IMR-90 (cell line): ENCODE measurements at places on chromosomes 13 and 19. TPM values are rescaled to one million over a fixed set of nuclear protein-coding genes. Genes with fewer than 3 reads are reported as not detected.

DNA sequence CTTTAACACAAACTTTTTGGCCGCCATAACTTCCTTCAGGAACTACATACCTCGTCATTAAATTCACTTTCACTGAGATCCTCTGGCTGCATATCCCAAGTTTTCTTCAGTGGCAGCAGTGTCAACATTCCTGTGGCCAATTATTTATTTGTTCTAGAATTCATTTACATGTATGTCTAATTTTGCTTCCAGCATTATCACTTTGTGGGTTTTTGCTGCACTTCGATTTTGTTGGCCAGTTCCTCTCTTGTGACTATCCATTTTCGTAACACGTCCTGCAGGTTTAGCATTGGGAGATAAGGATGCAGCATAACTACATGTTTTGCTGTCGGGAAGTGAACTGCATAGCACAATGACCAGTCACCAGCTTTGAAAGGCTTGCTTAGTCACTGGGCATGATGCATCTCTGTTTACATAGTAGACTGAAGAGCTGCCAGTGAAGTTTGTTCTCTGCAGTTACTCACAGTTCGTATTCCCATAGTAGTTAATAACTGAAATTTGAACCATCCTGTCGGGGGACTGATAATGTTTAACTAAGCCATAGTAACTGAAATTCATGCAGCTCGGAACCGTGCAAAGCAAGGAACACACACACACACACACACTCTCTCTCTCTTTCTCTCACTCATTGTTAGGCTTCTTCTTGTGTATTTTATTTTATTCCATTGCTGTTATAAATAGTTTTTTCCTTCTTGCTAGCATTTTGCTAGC is 28.3 kb downstream of the ZNF507 start:
- DNase-seq = peak; percentile 100

NCLN gene
- 90.8 and 95.4 TPM in 2 replicates for polyA plus RNA-seq

- no peak for DNase-seq
Measured at GRCh38 chr13:114143806-114144605, 11.6 kb upstream of the RASA3 start.

- peak; percentile 74 for DNase-seq
Measured at GRCh38 chr13:36778083-36778671, 40.8 kb upstream of the RFXAP start.

TNFSF9 gene
- polyA plus RNA-seq = 0.10 and 0.11 TPM in 2 replicates

- DNase-seq = peak; percentile 52
Measured at GRCh38 chr19:39408392-39409207, 2.0 kb downstream of the ZFP36 start.

DAND5 gene
- polyA plus RNA-seq = 0.03 TPM in 1 of 2 replicates, not detected in the other

DNA sequence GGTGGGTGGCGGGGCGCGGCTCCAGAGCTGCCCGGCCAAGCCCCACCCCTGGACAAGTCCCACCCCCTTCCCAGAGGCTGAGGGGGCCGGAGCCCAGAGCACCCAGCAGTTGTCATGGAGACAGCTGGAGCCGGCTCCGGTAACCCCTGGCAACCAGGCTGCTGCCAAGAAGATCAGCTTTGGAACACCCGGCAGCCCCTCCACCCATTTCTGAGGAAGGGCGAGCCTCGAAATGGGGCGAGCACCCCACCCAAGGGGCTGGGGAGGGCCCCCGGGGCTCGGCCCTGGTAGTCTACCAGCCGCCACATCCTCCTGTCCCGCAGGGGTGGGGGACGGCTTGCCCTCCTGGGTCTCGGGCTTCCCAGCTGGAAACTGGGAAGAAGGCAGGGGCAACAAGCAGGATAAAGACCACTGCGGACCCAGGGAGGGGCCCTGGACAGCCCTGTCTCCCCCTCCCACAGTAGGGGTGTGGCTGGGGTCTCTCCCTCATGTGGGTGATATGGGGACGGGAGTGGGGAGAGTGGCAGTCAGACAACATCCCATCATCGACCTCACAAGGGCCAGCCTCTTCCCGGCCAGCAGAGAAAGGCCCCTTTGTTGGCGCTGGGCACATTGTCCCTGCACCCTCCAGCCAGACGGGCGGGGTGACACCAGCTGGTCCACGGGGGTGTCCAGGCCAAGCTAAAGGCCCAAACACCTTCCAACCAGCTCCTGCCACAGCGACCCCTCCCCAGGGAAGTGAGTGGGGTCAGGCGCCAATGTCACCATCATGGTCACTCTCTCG is 1.5 kb downstream of the CERS1 start:
- peak; percentile 35 for DNase-seq

GRCh38 chr13:45940061-45940460 is 88.5 kb upstream of the SIAH3 start:
- no peak for DNase-seq

GRCh38 chr19:16898361-16899015 is 9.7 kb downstream of the F2RL3 start:
- no peak for DNase-seq

DNA sequence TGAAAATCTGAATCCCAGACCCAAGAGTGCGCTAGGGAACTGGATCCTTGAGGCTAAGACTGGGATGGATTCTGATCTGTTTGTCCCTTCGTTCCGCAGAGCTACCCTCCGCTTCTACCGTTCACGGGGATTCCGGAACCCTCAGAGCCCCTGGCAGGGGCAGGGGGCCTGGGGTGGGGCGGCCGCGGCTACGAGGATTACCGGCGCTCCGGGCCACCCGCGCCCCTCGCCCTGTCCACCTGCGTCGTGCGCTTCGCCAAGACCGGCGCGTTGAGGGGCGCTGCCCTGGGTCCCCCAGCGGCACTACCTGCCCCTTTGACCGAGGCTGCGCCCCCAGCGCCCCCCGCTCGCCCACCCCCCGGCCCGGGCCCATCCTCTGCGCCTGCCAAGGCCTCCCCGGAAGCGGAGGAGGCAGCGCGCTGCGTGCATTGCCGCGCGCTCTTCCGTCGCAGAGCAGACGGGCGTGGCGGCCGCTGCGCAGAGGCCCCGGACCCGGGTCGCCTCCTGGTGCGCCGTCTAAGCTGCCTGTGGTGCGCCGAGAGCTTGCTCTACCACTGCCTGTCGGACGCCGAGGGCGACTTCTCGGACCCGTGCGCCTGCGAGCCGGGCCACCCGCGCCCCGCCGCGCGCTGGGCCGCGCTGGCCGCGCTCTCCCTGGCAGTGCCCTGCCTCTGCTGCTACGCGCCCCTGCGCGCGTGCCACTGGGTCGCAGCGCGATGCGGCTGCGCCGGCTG is 7.1 kb downstream of the SPRED3 start:
- DNase-seq = no peak

DNA sequence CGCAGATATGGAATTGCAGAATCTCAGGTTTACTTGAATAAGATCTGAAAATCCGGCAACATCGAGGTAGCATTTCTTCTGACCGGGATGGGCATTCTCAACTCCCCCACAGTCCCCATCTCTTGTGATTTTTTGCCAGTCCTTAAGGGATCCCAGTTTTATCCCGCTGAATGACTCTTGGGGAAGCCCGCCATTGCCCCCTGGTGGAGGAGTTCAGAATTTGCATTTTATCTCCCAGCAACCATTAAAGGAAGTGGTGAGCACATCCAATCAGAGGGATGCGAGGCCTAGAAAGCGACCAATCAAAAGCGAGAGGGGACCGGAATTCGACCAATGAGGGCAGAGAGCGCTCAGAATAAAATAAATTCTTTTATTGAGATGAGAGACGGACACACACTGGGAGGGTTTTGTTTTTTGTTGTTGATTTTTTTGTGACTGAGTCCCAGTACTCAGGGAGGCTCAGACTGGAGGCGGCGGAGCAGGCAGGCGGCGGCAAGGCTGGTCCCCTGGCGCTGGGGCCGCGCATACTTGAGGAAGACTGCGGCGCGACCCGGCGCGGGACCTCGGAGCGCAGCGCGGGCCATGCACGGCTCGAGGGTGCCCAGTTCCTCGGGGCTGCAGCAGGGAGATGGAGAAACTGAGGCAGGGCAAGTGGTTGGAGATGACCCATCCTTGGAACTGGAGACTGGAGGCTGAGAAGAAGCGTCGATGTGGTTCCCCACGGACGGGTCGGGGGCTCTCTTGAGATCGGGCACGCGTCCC is 3.9 kb upstream of the TTC9B start:
- DNase-seq = peak; percentile 90

- DNase-seq = no peak
Measured at GRCh38 chr19:51356159-51356801, 9.9 kb downstream of the ETFB start.

ZNF701 gene
- polyA plus RNA-seq = 3.1 and 3.8 TPM in 2 replicates

GRCh38 chr13:28819046-28819730 is 951 bp upstream of the MTUS2 start:
- peak; percentile 12 for DNase-seq

DNA sequence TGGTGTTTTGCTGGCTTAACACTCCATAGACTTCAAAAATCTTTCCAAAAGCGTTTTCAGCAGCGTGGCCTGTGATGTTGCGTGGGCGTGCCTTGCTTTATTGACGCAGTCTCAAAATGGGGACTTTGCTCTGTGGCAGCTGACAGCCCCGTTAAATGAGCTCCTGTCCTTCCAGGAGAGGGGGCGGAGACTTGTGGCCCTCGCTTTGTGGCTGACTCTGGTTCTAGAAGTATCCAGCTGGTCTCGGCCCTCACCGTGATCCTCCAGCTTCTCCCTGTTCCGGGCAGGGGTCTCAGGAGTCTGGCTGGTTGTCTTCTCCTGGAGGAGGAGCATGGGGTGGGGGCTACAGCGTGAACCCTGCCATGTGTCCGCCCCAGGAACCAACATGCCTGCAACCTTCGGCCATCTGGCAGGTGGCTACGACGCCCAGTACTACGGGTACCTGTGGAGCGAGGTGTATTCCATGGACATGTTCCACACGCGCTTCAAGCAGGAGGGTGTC is 8.4 kb upstream of the ZNF554 start:
- DNase-seq = no peak

DNA sequence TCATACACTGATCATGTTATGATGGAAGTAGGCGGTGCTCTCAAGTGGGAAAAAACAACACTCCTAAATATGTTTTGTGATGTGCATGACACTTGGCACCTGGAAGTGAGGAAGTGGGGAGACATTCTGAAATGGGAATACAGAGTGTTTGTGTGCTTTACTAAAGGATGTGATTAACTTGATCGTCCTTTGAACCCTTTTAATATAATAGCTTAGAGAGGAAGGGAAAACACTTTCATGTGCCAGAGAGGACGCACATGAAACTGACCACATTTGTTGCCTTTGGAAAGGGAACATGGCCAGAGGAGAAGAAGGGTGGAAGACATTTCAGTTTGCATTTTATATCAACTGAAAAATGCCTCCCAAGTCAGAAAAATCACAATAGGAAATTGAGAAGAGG is 31.4 kb downstream of the SMAD9 start:
- no peak for DNase-seq

C1QTNF9B gene
- 0.79 and 1.1 TPM in 2 replicates for polyA plus RNA-seq

DNA sequence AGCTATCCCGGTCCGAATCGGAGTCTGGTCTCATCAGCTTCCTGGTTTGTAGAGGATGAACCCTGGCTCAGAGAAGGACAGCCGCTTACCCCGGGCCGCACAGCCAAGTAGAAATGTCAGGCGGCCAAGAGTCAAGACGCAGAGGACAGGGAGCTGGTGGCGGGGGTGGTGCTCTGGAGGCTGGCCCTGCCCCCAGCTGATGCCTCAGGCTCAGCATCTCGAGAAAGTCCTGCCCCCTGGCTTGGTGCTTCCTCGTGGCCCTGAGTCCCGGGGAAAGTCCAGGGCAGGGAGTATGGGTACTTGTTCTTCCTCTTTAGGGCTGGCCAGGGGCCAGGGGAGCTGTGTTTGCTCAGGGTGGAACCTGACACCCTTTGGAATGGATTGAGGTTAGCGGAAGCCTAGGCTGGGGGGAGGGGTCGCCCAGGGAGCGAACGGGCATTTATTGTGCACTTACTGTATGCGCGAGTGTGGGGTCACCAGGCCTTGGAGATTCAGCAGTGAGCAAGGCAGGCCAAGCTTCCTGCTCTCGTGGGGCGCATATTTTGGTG is 2.2 kb downstream of the TJP3 start:
- peak; percentile 43 for DNase-seq

- no peak for DNase-seq
Measured at GRCh38 chr13:54593504-54593903, 1564.9 kb downstream of the OLFM4 start.

DNA sequence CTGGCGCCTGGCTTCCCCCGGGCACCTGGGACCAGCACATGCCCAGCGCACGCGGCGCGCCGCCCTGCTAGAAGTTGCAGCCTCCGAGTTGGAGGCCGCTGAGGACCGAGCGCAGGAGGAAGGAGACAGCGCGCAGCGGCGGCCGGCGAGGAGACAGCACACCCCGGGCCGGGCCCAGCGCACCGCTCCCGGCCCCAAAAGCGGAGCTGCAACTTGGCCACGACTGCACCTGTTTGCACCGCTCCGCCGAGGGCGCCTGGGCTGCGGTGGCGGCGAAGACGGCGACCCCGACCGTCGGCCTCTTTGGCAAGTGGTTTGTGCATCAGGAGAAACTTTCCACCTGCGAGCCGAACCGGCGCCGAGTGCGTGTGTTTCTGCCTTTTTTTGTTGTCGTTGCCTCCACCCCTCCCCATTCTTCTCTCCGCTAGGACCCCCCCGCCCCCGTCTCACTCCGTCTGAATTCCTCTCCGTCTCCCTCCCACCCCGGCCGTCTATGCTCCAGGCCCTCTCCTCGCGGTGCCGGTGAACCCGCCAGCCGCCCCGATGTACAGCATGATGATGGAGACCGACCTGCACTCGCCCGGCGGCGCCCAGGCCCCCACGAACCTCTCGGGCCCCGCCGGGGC is at the start of gene SOX1:
Gene SOX1, plus strand, starts transcription at position 34 of the 626 bp plus-strand sequence. Its CDS starts 510 bp downstream, at position 544.
- no peak for DNase-seq

GRCh38 chr13:99335603-99336002 is 28.4 kb upstream of the GPR183 start:
- no peak for DNase-seq

DNA sequence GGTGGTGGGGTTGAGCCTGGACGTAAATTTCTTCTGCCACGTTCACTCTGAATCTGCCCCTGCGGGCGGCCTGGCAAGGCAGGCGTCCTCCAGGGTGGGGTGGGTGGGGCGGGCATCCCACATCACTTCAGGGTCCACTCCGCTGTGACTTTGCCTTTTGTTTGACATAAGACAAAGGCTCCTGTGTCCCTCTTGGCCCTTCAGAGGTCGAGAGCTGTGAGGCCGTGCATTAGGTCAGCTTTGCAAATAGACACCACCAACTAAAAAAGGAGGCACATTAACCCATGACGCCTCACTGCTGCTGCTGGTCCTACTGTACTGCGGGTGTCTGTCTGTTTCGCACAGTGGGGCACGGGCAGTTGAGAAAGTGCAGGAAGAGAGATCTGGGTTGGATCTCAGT is 10.5 kb upstream of the ZNF536 start:
- DNase-seq = no peak
